ENCODE measurements at places on chromosomes 12 and 14. TPM values are rescaled to one million over a fixed set of nuclear protein-coding genes. Genes with fewer than 3 reads are reported as not detected.
A peak's percentile ranks its signal among the peaks of the same experiment; 100 is the strongest.

ARMH4 gene
- 19.8 TPM for total RNA-seq

AQP5 gene
- total RNA-seq: not detected

- peaks cover 5% of the 10 kb centered on the region for H3K36me3 ChIP-seq
- peaks cover 2% of the 10 kb centered on the region for H3K27me3 ChIP-seq
- DNase-seq: no peak
- no peak overlapping the region for H3K4me3 ChIP-seq
- no peak overlapping the region for H3K27ac ChIP-seq
- H3K4me1 ChIP-seq: no peaks in the 10 kb centered on the region
Observed at GRCh38 chr14:89134640-89135039, 282.4 kb downstream of the FOXN3 start.

DNA sequence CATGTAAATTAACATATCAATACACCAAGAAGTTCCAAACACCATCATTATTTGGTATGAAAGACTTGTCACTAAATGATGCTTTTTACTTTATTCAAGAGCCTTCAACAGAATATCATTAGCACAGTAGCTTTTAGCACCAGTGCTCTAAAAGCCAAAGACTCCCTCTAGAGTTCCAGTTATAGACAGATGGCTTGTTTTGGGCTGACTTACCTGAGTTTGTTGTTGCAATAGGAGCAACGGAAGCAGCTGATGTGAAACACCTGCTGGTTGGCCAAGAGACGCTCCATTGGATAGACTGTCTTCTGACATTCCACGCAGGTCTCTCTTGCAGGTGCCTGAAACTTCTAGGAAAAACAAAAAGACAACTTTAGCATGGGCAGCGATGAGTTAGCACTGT, 14.5 kb upstream of the CERS5 start:
- DNase-seq: no peak
- peaks cover 43% of the 10 kb centered on the region for H3K4me1 ChIP-seq
- no peak overlapping the region for H3K4me3 ChIP-seq
- H3K36me3 ChIP-seq: peaks cover 21% of the 10 kb centered on the region
- H3K27ac ChIP-seq: peak overlapping the region; percentile 71
- no peaks in the 10 kb centered on the region for H3K27me3 ChIP-seq

DNA sequence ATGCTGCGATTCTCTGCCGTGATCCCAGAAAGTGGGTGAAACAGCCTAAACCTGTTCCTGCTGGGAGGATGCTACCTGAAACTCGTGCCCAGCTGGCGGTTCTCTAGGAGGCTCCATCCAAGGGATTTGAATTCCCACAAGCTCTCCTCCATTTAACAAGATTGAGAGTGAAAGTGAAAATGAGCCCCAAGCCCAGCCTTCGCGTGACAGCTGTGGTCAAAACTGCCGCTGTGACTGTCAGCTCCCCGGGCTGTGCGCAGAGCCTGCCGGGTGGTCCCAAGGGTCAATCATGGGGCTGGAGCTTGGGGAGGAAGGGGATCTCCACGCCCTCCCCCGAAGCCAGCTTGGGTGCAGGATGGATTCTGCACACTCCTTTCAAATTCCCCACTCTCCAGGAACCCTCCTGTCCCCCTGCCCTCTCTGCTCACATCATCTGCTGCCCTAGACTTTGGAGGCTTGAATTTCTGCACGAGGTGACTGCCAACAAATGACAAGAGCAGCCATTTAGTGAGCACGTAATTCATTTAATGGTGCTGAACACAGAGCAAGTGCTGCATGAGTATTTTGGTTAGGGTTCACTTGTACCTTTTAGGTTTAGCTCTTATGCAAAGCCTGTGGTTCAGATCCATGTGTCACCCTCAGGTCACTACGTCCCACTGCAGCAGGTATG, 5.3 kb downstream of the ASB2 start:
- DNase-seq: no peak
- no peaks in the 10 kb centered on the region for H3K36me3 ChIP-seq
- H3K27ac ChIP-seq: no peak overlapping the region
- H3K4me1 ChIP-seq: no peaks in the 10 kb centered on the region
- no peaks in the 10 kb centered on the region for H3K27me3 ChIP-seq

- H3K4me1 ChIP-seq: peaks cover 34% of the 10 kb centered on the region
- H3K27ac ChIP-seq: peak overlapping the region; percentile 79
- DNase-seq: no peak
- H3K36me3 ChIP-seq: no peaks in the 10 kb centered on the region
- no peaks in the 10 kb centered on the region for H3K27me3 ChIP-seq
Observed at GRCh38 chr12:30694412-30695198, 1.1 kb downstream of the IPO8 start.

- no peak for DNase-seq
- no peaks in the 10 kb centered on the region for H3K27me3 ChIP-seq
- no peak overlapping the region for H3K27ac ChIP-seq
- no peak overlapping the region for H3K4me3 ChIP-seq
Observed at GRCh38 chr14:19895282-19895681, 20.3 kb downstream of the OR4K2 start.

DNA sequence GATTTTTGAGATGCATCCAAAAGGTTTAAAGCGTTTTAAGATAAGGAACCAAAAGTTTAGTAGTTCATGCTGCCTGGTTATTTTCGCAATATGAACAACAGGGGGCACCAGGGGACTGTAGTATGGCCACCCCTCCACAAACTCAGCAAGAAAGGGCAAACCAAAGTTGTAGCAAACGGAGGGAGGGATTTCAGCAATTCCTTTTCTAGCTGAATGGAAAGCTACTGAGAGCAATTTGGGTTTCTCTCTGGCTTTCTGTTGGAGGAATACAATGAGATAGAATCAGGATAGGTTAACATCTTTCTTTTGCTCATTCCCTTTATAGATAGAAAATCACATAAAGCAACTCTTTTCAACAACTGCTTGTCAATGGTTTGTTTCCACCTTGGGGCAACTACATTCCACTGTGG, 62.5 kb downstream of the DRAM1 start:
- peaks cover 33% of the 10 kb centered on the region for H3K4me1 ChIP-seq
- no peaks in the 10 kb centered on the region for H3K36me3 ChIP-seq
- H3K27ac ChIP-seq: peak overlapping the region; percentile 84
- no peak overlapping the region for H3K4me3 ChIP-seq
- peak; percentile 59 for DNase-seq

- H3K27ac ChIP-seq: peak overlapping the region; percentile 99
- DNase-seq: no peak
- H3K36me3 ChIP-seq: no peaks in the 10 kb centered on the region
- peak overlapping the region; percentile 87 for H3K4me3 ChIP-seq
Observed at GRCh38 chr12:25384038-25384892, 133.5 kb upstream of the KRAS start.

DNA sequence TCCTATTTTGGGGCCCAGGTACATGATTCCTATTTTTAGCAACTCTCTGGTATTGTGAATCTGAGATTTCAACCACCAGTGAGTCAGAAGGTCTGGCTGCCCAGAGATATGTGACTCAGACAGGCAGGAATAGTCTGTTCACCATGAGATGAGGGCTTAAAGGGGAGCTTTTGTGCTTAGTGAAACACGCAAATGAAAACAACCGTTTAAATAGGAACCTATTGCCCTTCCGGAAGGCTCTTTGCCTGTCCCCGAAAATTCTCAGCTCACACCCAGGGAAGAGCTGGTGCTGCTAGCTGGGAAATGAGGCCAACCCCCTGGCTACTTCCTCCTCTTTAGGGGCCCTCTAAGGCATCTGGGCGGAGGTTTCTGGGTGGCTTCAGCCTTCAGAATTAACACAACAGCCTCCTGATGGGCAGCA, 283.6 kb downstream of the CACNA1C start:
- H3K4me3 ChIP-seq: no peak overlapping the region
- peaks cover 54% of the 10 kb centered on the region for H3K4me1 ChIP-seq
- no peak for DNase-seq
- H3K27ac ChIP-seq: peak overlapping the region; percentile 92
- H3K36me3 ChIP-seq: peaks cover 4% of the 10 kb centered on the region
